Hematopoietic multipotent progenitor cell treated with erythropoietin and hydrocortisone succinate and interleukin-3 and kit ligand, for 8 days (in vitro differentiated cells): ENCODE measurements at places on chromosomes 3 and 15.
A peak's percentile ranks its signal among the peaks of the same experiment; 100 is the strongest.

- peak; percentile 2 for DNase-seq
Observed at GRCh38 chr15:70348581-70349344, 251.0 kb upstream of the TLE3 start.

GRCh38 chr15:71259866-71260265 lies 144.6 kb downstream of the THSD4 start:
- DNase-seq = no peak

DNA sequence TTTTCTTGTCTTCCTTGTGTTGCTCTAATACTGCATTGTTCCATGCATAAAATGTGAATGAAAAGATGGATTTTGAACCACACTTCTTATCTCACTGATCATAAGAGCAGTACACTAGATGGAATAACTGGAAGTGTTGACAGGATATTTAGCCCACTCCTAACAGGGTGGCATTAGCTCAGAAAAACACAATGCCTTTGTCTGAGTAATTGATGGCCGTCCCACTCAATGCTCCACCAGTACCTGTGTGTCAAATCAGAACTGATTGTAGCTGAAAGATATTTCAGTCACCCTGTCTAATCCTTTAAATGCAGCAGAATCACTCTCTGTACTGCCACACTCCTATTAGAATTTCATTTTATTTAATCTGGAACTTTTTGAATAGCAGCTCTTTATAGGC lies 526.5 kb downstream of the UNC13C start:
- no peak for DNase-seq

GRCh38 chr3:141478139-141478538 lies 8.7 kb upstream of the RASA2 start:
- no peak for DNase-seq

DNA sequence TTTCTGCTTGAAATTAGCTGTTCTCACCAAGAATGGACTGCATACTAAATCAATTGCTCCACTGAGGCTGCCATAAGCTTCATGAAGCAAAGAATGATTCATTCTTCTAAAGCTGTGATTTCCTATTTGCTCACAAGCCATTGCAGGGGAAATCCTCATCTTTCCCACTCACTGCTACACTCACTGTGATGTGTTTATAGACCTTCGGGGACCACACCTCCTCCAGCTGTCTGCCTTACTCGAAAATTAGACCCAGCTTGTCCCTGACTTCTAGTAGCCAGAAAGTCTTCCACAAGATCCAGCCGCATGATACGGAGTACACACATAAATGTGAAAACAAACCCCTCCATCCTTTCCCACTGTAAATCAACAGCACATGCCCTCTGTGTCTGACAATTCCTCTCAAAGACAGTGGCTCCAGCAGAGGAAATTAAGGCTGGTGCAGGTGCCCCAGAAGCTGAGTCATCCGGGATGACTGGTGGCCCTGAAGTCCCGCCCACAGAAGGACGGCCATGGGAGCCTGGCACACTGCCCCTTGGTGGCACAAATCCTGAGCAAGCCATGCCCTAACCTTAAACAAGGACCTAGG lies 172.0 kb downstream of the STT3B start:
- DNase-seq = peak; percentile 41

GRCh38 chr3:192422997-192423342 lies 304.4 kb downstream of the FGF12 start:
- peak; percentile 4 for DNase-seq

GRCh38 chr3:53181024-53181371 lies 20.0 kb downstream of the PRKCD start:
- DNase-seq = no peak

- DNase-seq = peak; percentile 65
Observed at GRCh38 chr15:84766461-84767035, 18.2 kb downstream of the ZNF592 start.

DNA sequence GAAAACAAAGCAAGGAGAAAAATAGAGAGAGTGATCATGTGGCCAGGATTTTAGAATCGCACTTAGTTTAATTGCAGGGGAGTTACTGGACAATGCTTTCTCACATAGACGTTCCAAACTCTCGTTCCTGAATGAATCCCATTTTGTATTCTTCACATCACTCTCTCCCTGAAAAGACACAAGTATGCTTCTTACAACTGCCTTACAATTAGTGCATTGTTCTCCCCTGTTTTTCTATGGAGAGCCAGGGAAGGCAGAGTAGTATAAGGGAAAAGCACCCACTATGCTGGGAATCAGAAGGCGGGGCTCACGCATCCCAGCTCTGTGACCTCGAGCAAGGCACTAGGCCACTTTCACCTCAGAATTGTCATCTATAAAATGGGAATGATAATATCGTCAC lies 14.4 kb downstream of the TMOD2 start:
- no peak for DNase-seq

GRCh38 chr3:129688271-129688895 lies 81.9 kb upstream of the PLXND1 start:
- DNase-seq = no peak

- DNase-seq = no peak
Observed at GRCh38 chr3:106957029-106957428, 420.2 kb upstream of the CCDC54 start.

- DNase-seq = no peak
Observed at GRCh38 chr15:55823699-55824340, 80.9 kb upstream of the PRTG start.

DNA sequence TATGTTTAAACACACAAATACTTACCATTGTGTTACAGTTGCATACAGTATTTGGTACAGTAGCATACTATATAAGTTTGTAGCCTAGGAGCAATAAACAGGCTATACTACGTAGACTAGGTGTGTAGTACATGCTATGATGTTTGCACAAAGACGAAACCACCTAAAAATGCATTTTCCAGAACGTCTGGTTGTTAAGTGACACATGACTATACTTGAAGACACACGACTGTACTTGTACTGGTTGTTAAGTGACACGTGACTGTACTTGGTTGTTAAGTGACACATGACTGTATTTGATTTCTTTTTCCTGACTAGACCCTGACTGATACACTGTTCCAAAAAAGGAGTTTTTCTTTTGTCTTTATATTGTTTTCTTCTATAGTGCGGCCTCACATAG lies 34.1 kb downstream of the RAB8B start:
- no peak for DNase-seq

DNA sequence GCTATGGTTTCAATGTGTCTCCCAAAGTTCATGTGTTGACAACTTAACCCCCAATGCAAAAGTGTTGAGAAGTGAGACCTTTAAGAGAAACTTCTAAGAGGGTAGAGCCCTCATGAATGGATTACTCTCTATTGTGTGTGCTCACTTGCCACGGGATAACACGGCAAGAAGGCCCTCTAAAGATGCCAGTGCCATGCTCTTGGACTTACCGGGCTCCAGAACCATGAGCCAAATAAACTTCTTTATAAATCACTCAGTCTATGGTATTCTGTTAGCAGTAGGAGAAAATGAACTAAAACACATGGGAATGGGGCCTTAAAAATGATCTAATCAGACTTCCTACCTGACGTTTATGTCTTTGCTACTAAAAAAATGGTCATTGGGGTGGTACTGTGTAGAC lies 2.6 kb upstream of the TCF12 start:
- DNase-seq = no peak

- DNase-seq = no peak
Observed at GRCh38 chr3:97691354-97691753, 73.2 kb upstream of the ARL6 start.

- DNase-seq = no peak
Observed at GRCh38 chr3:193720169-193720568, 127.2 kb downstream of the OPA1 start.

DNA sequence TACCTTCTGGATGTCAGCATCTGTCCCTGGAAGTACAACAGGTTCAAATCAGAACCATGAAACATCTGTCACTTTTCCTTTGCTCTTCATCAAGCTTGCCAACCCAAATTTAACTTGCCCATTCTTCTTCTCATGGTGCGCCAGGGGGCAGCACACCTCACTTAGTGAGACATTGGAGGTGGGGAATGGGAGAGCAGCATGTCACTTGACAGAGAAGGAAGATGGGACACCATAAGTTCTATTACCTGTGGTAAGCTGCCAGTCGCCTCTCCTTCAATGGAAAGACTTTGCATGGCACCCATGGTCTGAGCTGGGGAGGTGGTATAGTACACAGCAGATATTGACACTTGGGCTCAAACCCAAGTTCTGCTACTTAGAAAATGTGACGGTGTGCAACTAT lies 2.9 kb downstream of the SCN5A start:
- peak; percentile 66 for DNase-seq

GRCh38 chr3:3632449-3632848 lies 166.8 kb upstream of the LRRN1 start:
- DNase-seq = peak; percentile 25

DNA sequence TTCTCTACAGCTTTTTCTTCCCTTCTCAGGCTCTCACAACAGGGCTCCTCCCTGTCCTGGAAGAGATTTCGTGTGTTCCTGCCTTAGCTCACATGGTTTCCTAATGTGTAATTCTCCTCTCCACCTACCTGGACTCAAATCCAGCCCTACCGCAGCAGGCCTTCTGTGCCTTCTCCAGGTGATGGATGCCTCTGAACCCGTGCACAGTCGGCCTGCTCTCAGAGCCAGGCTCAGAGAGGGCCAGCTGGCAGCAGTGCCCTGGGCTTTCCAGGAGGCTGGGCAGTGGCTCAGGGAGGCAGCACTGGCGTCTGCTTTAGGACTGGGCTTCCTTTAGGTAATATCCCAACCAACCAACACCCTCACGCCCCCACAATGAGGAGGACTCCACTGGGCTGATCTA lies 123.2 kb upstream of the TMC3 start:
- no peak for DNase-seq

- DNase-seq = no peak
Observed at GRCh38 chr15:81413851-81414250, 39.8 kb upstream of the TMC3 start.

GRCh38 chr3:32816439-32817256 lies 1.1 kb upstream of the TRIM71 start:
- DNase-seq = no peak

DNA sequence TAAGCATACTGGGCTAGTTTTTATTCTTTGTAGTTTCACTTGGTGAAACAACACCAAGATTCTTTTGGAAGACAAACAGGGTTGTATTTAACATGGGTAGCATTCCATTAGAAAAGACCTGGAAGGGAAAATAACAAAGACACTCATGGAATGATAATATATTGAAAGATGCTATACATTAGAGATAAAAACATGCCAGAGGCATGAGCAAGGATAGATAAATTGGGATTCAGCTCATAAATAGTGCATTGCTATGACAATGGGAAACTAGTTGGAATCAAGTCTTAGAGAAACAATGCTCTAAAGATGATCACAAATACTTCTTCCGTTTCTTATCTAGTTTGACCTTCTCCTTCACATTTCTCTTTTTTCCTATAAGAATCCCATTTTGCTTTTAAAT lies 677.4 kb downstream of the ZNF385D start:
- DNase-seq = no peak

DNA sequence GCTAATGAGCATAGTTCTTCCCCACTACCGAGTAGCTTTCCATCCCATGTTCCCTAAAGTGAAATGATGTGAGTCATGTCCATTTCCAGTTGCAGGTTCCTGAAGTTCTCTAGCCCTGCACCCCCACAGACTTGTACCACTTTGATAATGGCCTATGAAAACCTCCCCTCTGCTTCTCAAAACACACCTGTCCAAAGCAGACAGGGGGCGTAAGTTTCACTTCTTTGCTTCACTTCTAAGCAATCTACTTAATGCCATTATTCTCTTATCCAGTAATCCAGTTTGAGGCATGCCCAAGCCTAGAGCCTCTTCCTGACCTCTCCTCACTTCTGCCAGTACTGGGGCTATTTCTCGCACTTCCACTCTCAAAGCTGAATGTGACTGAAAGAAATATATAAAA lies 305.1 kb downstream of the IGSF11 start:
- no peak for DNase-seq

DNA sequence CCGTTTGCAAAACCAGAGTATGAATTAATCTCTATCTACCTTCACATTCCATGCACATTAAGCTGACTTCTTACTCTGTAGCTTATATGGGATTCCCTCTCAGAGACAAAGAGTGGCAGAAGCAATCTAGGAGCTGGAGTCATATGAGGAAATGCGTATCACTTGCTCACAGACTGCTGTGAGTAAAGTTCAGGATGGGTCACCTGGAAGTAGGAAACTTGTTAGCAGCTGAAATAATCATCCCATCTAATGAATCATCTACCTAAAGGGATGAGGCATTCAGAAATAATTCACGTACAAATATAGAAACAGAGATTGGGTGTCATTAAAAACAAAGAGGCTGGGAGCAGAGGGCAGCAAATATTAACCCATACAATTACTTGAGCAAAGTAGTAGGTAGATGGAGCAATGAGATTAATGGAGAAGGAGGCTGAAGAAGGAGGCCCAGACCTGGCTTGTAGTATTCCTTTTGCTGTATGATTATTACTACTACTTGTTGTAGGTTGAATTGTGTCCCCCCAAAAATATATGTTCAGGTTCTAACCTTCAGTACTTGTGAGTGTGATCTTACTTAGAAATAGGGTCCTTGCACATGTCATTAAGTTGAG lies 866.3 kb downstream of the ROBO2 start:
- no peak for DNase-seq

- no peak for DNase-seq
Observed at GRCh38 chr15:49303003-49303402, 120.0 kb upstream of the FGF7 start.

DNA sequence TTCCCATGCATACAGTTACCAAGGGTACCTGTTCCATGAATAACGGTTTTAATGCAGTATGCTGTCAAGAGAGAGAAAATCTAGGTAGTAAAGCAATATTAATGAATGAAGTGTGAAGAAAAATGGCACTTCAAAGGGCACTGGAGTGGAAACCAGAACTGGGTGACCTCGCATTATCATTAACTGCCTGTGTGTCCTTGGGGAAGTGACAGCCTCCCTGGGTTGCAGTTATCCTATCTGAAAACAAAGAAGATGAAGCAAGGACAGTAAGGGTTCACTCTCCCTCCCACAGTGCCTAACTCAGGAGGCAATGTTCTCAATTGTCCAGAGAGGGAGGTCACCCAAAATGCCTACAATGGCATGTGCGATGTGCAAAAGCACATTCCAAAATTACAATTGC lies 15.1 kb downstream of the MTHFS start:
- DNase-seq = no peak

DNA sequence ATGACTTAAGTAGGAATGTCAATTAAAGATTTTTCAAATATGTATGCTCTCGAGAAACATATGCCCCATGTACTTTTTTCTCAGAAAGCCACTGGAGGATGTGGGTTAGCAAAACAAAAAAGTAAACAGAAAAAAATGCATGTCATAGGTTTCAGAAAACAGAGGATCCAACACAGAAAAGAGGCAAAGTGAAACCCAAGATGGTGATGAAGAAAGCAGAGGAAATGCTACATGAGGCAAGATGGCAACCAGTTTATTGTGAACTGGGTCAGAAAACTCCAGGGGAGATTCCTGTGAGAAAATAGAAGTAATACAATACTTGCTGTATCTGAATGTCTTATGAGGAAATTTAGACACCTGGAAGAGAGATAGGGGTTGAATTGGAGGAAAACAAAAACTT lies 30.8 kb upstream of the EOMES start:
- no peak for DNase-seq

GRCh38 chr3:82814660-82815059 lies 1053.2 kb upstream of the GBE1 start:
- no peak for DNase-seq

GRCh38 chr3:153246806-153247205 lies 84.8 kb downstream of the RAP2B start:
- no peak for DNase-seq
